CD8-positive, alpha-beta memory T cell (primary cell): ENCODE measurements at places on chromosomes 6 and 20. TPM values are rescaled to one million over a fixed set of nuclear protein-coding genes. Genes with fewer than 3 reads are reported as not detected.
A peak's percentile ranks its signal among the peaks of the same experiment; 100 is the strongest.

GRCh38 chr20:5160882-5161281, 34.1 kb downstream of the CDS2 start:
- DNase-seq = no peak

GRCh38 chr6:13417431-13417830, 70.0 kb downstream of the GFOD1 start:
- no peak for DNase-seq

DNA sequence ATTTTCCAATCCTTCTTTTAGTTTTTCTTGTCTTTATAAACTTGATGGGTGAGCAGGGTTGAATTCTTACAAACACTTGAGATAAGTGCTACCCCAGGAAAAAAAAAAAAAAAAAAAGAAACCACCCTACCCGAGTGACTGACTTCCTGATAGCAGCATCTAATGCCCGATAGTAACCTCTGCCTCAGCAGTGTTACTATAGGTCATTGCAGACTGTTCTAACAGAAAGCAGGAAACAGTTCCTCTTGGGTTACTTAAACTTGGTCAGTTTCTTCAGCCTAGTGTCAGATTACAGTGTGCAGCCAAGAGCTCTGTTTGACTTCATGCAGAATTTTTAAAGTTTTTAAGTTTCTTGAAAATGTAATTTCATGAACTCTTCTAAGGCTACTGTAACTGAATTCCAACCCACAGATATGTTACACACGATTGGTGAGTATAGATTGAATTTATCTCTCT, 2.1 kb downstream of the MYLIP start:
- DNase-seq = peak; percentile 12

DNA sequence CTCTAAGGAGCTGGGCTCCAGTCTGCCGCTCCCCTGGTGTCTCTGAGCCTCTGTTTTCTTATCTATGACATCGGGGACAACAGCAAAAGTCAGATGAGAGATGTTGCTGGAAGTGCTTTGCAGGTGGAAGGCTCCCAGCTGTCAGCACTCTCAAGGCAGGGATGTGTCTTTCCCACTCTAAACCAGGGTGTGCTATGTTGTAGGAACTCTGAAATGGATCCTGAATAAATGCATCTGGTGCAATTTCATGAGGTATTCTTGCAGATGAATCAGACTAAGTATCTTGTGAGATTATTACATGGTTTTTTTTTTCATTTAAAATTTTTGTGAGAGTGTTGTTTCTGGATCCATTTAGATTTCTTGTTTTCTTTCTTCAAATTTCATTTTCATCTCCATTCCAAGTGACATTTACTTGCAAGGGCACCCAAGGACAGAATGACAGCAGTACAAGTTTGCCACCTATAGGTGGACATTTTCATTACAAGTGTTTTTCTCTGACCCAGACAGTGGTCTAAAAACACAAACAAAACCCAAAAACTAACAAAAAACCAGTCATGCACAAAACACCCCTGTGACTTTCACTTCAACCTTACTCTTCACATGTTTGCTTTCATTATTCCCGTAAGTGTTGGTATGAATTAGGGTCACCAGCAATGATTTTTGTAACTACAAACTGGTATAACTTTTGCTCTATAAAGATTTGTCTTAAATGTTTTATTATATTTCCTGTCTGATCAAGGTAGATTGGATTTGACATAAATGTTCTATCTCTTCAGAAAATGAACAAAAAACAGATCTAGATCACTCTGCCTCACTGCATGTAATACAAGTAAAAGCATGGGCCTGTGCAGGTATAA, 14.7 kb upstream of the SIM1 start:
- DNase-seq = no peak

- no peak for DNase-seq
These were observed 19.3 kb upstream of the BACH2 start for GRCh38 chr6:90315986-90316385.

DNA sequence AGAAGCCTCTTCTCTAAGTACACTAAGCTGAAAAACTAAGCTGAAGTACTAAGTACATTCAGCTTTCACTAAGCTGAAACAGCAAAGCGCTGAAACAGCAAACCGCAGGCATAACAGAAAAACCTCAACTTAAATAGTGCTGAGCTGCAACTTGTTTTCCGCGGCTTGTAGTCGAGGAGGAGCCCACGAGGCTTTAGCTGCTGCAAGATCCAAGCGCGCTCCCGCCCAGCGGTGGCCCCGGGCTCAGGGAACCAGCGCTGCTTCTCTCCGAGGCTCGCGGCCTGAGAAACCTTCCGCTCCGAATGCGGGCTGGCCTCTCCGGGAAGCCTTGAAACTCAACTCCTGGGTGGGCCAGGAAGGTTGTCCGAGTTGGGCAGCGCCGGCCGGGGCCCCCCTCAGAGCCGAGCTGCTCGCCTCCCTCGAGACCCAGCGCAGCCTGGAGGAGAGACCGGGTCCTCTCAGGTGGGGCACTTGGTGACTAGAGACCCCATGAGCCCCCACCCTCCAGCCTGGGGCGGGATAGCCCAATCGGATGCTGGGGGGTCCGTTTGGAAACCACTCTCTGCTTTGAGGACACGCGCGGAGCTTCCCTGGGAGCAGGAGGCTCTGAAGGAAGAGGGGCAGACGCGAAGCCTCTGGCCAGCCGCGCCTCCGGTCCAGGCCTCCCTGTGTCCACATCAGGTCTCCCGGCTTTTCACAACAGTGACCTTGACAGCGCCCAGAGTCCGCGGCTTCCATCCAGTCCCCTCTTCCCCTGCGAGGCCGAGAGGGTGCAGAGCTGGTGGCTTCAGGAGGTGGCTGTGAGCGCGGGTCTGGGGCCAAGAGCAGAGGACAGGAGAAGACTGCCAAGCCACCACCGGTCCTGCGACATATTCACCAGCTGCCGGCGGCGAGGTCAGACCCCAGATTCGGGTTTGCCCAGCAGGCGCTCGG, 38.1 kb upstream of the HLA-E start:
- peak; percentile 37 for DNase-seq

- DNase-seq = no peak
These were observed 45.2 kb downstream of the AKIRIN2 start for GRCh38 chr6:87656857-87657256.

GRCh38 chr20:25467441-25467840, 60.0 kb downstream of the GINS1 start:
- no peak for DNase-seq

DNA sequence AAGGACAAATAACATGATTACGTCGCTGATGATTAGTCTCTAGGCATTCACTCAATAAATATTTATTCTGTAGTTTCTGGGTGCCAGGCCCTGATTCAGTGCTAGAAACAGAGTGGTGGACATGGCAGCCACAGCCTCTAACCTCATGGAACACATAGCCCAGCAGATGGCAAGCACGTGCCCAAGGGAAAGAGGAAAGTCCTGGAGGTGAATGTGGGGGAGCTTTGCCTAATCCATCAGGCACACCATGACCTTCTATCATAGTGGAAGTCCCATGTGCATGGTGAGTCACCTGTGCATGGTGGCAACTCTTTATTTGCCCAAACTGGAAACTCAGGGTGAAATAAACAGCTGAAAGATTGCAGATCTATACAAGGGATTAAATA, 143.0 kb upstream of the TNFAIP3 start:
- DNase-seq = no peak

GRCh38 chr6:13383328-13384163, 55.2 kb upstream of the TBC1D7 start:
- DNase-seq = peak; percentile 52

MBOAT1 gene
- 11.6 TPM for total RNA-seq

LPA gene
- total RNA-seq = not detected

CHRNA4 gene
- total RNA-seq = not detected

ULBP3 gene
- 1.2 TPM for total RNA-seq

GSTA3 gene
- total RNA-seq = not detected

RAB32 gene
- total RNA-seq = 0.51 TPM

COL19A1 gene
- 0.33 TPM for total RNA-seq
